ENCODE measurements at places on chromosomes 3 and 15.
A peak's percentile ranks its signal among the peaks of the same experiment; 100 is the strongest.

GRCh38 chr3:157285966-157286365 is 126.0 kb upstream of the CCNL1 start:
- no peak for DNase-seq

- peak; percentile 13 for DNase-seq
Observed at GRCh38 chr3:174439331-174440252, 419.5 kb upstream of the NAALADL2 start.

DNA sequence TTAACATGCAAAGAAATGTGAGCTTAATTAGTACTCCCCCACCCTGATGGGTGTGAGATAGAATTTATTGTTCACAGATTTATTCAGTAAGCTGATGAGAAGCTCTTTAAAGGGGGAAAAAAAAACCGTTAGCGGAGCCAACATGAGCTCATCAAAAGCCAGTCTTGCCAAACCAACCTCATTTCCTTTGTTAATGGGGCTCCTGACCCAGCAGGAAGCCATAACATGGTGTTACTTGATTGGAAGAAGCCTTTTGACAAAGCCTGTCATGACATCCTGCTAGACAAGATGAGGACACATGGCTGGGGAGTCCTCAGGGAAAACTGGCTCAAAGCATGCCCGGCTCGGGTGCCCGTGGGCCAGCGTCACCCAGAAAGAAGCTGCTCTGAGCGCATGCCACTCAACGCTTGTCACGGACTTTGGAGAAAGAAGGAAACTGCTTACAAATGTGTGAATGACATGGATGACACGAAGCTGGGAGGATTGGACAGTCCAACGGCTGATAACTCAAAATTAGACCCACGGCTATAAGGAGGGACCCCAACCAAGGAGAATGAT is 64.6 kb downstream of the SLCO2A1 start:
- no peak for DNase-seq

GRCh38 chr3:86282106-86282787 is 708.7 kb downstream of the VGLL3 start:
- DNase-seq = no peak

- DNase-seq = peak; percentile 87
Observed at GRCh38 chr15:59993950-59994401, 10.1 kb upstream of the FOXB1 start.

GRCh38 chr3:197139586-197139985 is 110.0 kb upstream of the MELTF start:
- DNase-seq = no peak

- DNase-seq = no peak
Observed at GRCh38 chr3:41073190-41073589, 126.1 kb upstream of the CTNNB1 start.

All from mesendoderm (in vitro differentiated cells).